ENCODE measurements at places on chromosomes 6 and 20.
A peak's percentile ranks its signal among the peaks of the same experiment; 100 is the strongest.

DNA sequence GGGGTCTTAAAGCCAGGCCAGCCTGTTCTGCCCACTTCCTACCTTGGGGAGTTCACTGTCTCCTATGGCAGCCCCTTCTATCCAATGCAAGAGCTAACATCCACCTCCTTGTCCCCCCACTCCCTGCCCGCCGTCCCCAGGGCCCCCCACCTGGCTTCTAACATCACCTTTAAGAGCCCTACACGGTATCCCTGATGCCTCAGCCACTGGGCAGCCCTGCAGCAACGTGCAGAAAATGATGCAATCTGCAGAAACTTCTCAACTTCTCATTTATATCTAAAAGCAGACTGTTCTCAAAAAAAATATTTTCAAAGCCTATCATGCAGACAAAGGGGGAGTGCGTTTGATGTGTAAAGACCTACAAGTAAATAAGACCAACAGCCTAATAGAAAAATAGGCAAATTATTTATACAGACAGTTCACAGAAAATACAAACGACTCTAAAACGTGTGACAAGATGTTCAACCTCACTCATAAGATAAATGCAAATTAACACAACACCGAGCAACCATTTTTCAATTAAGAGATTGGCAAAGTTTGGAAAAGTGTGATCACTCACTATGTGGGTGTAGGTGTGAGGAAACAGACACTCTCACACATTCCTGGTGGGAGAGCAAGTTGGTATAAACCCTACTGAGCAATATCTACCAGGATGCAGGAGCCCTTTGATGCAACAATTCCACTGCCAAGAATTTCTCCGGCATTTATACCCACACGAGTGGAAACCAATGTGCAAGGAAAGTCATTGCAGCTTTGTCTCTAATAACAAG is 15.1 kb upstream of the HCK start:
- DNase-seq = no peak

DNA sequence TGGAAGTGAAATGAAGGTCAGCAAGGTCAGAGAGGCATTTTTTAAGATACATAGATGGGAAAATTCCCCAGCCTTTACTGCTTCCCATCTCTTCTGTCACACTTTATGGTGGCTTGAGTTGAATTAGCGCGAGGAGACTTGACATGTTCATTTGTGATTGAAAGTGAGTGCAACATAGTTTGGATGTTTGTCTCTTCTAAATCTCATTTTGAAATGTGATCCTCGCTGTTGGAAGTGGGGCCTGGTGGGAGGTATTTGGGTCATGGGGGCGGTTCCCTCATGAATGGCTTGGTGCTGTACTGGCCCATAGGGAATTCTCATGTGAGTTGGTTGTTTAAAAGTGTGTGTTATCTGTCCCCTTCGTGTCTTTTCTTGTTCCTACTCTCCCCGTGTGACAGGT is 237.2 kb downstream of the CDKAL1 start:
- no peak for DNase-seq

DNA sequence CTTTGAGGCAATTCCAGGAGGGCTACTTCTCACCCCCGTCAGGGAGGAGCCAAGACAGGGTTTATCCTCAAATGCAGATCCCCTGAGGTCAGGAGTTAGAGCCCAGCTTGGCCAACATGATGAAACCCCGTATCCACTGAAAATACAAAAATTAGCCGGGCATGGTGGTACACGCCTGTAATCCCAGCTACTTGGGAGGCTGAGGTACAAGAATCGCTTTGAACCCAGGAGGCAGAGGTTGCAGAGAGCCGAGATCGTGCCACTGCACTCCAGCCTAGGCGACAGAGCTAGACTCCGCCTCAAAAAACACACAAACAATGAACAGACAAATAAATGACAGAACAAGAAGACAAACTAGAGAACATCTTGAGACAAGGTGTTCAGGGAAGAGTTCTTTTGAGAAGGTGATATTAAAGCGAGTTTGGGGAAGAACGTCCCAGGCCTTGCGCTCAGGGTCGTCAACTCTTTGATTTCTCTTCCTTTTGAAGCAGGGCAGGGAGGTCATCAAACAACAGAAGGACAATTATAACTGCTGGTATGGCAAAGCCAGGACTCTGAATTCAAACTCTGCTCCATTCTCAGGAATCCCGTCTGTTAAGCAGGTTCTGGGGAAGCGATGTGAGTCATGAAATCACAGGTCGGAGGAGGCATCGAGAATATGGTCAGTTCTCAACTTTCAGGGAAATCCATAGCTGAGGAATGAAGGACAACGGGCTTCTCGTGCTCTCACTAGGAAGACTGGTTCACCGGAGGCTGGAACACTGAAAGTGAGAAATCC is 1.4 kb upstream of the RALY start:
- peak; percentile 23 for DNase-seq

DNA sequence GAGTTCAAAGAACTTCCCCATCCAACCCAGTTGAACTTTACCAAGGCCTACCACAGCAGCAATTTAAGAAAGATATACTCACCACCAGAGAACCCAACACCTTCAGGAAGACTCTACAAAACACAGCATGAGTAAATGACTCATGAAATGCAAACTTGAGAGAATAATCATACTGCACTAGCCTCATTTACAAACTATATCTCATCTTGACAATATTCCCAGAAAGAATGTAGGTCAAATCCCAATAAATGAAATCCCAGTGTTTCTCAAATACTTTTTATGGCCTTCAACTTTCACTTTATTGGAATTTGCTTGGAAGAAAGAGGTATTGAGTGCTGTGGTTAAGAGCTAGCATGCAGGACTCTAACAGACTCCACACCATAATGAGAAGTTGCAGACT is 60.0 kb downstream of the FYN start:
- peak; percentile 57 for DNase-seq

DNA sequence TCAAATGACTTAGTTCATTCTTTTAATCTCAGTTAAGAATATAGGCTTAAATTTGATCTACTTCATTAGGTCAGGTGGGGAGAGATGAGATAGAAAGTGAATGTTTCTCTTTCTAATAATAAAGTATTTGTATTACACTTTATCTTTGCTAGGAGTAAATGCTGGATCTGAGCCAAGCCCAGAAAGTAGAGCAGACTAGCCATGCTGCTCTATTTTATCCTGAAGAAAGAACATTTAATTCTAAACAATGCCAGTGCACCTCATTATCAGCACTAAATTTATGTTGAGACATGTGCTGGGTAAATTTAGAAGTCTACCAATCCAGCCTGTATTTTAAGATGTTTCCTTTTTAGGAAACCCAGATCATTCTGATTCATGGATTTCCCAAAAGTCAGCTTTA is 43.5 kb downstream of the AKIRIN2 start:
- DNase-seq = no peak

DNA sequence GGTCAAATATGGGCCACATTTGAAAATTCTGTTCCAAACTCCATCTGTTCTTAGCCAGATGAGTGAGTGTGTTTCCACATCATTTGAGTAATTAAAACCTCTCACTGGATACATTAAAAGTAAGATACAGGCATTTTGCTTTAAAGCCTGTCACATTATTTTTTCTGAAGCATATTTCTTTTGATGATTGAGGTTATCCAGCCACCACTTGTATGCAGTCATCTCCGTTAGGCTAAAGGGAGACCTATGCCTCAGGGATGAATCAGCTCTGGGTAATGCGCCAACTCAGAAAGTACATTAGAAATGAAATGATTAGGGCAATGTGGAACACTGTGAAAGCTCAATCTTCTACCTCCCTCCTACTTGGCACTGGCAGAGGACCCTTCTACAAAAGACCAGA is 90.7 kb downstream of the SNAP25 start:
- peak; percentile 65 for DNase-seq

- DNase-seq = no peak
Measured at GRCh38 chr6:110053395-110054240, 75.5 kb downstream of the GPR6 start.

- no peak for DNase-seq
Measured at GRCh38 chr20:42846784-42847490, 342.8 kb downstream of the PTPRT start.

- no peak for DNase-seq
Measured at GRCh38 chr20:2342243-2342642, 38.5 kb upstream of the TGM6 start.

- DNase-seq = no peak
Measured at GRCh38 chr6:36519352-36519751, 27.9 kb downstream of the STK38 start.
